GM12892 (cell line): ENCODE measurements at places on chromosomes 1 and 21.

GRCh38 chr1:66197785-66198184 is 336.2 kb upstream of the SGIP1 start:
- no peak for DNase-seq

DNA sequence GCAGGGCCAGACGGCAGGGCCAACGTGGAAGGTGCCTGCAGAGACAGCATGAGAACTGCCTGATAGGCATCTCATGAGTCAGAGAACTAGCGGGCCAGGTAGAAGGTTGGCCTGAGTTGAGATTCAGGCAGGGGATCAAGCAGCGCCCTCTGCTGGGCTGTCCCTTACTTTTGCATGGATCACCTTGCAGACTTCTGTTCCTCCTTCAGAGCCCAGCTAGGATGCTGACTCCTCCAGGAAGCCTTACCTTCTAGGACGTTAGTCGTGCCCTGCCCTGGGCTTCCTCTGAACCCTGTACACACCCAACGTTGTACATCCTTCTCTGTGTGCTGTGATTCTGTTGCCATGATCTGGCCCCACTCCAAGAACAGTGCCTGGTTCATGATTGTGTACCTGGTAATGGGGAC is 231.3 kb upstream of the VAMP3 start:
- DNase-seq = no peak

- DNase-seq = no peak
Measured at GRCh38 chr1:191634801-191635508, 523.3 kb upstream of the RGS18 start.

- no peak for DNase-seq
Measured at GRCh38 chr21:24714646-24715200, 892.6 kb downstream of the MRPL39 start.

DNA sequence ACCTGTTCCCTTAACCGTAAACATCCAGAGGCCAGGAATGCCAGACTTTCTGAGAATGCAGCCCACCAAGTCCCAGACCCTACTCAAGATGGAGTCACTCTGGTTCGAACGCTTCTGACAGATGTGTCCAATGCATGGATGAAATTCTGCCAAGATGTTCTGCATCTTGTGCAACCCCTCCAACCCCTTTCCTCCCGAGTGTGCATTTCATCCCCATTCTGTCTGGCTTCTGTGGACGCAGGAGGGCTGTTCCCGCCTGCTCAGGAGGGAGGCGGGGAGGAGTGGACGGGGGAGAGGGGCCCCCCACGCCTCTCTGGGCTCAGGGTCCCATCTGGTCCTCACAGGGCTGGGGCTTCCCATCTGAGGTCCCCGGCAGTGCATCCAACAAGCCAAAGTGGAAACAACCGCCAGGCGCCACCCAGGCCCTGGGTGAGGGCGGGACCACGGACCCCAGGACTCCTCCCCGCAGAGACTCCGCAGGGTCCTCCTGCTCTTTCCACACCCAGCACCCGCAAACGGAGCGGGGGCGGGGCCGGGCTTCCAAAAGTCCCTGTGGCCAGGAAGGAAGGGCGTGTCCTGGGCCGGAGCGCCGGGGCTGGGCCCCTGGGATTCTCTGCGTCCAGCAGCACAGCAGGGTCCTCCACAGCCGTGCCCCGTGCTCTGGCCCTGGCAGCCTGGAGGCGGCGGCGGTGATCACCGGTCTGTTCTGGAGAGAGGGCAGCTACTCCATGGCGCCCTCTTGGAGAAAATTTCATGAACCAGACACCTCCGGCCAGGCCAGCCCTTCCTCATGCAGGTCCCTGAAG is 27.8 kb upstream of the SUMO3 start:
- no peak for DNase-seq

DNA sequence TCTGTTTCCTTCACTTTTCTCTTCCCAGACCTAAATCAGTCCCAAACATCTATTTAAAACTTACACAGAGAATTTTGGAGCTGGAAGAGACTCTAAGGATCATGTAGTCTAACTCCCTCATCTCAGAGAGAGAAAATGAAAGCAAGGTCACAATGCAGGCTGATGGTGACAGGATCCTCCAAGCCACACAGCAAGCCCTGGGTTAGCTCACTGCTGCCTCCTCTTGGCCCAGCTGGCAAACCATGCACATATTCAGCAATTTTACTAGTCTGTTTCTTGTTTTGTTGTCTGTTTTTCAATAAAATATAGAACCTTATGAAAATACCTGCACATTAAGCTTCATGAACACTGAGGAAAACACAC is 27.7 kb upstream of the LY9 start:
- DNase-seq = peak; percentile 42

DNA sequence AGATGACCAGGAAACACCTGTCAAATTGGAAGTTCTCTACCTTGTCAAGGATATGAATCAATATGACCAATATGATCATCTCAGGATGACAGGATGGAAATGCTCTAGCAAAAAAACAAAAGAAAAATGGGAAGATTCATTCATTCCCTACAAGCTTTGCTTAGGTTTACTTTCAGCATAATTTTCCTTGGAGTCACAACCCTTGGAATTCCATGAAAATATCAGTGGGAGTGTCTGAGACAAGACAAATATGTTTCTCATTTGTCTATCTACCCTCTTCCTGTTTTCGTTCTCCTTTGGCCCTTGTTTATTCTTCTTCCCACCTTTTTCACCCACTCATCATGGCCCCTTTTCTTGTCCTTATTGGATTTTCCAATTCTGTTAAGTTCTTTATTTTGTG is 50.6 kb downstream of the COLGALT2 start:
- DNase-seq = no peak

DNA sequence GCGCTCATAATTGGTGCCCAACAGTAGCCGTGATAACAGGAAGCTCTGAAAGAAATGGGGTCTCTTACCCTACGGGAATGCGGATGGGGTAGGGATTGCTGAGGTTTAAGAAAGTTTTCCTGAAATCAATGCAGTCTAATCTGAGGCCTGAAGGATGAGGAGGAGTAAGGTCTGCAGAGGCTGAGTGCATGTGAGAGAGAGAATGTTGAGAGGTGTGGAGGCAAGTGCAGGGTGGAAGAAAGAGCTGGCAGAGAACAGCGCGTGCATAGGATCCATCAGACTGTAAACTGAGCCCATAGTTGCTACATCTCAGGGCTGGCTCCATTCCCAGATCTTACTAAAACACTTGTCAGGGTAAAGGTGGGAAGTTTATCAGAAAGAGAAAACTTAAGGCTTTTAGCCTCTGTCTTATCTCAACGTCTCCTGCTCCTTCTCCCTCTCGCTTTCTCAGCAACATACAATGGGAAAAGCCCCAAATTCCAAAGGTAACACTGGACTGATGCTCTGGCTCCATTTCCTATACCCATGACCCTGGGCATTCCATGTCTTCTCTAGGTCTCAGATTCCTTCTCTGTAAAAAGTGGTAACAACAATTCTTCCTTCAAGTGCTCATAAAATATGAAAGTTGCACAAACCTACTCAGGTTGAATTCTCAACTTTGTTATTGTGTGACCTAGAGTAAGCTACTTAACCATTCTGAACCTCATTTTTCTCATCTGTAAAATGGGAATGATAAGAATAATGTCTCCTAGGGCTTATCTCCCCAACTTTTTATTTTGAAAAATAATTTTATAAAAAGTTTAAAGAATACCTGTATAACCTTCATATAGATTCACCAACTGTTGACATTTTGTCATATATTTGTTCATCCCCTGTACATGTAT is 75.2 kb downstream of the SH3GLB1 start:
- no peak for DNase-seq

DNA sequence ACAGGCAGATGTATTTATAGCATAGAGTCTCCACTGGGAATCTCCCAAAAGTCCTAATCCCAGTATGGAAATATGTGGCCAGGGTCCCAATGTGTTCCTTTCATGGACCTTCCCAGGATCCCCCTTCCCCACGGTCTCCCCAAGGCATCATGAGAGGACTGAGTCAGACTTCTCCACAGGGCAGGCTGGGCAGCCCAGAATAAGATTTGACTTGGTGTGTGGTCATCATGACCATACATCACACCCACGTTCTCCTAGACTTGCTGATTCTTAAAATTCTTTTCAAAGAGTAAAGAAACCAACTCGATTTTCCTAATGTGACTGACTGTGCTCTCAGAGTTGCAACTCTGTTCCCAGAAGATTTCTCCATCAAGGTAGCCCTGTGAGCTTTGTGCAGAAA is 93.9 kb upstream of the CD34 start:
- no peak for DNase-seq

- DNase-seq = peak; percentile 13
Measured at GRCh38 chr1:159132271-159132881, 39.0 kb upstream of the CADM3 start.

DNA sequence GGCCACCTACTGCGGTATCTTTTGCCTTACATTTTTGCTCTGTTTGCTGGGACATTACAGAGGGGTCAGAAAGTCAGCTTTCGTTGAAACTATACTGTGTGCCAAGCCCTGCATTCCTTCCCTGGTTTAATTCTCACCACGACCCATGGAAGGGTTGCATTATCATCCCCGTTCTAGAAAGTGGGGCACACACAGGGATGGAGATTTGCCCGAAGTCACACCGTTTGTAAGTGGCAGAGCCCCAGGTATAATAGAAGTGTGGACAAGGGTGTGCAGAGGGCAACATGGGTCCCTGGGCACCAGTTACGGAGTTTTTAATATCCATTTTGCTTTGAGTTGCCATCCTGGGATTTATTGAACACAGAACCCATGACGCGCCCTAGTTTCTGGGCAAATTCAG is 11.8 kb downstream of the DMRTB1 start:
- DNase-seq = no peak

DNA sequence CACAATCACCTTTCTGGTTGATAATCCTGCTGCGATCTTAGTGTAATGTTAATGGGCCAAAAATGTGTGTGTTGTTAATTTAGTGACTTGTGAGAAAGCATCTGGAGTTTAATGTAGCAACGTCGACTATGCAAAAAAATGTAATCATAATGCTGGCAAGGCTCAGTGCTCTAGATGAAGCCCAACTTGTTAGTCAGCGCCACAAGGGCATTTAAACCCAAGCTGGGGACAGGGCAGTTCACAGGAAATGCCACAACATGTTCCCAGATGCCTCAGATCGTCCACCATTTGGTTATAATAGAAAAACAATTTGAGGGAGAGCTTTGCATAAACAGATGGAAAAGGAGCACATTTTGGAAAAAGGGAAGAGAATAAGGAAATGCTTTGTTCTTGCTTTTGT is 585.4 kb upstream of the PLXNA2 start:
- no peak for DNase-seq

GRCh38 chr1:51172811-51173210 is 63.3 kb upstream of the RNF11 start:
- DNase-seq = no peak

- DNase-seq = no peak
Measured at GRCh38 chr21:36208326-36209013, 51.8 kb downstream of the DOP1B start.

DNA sequence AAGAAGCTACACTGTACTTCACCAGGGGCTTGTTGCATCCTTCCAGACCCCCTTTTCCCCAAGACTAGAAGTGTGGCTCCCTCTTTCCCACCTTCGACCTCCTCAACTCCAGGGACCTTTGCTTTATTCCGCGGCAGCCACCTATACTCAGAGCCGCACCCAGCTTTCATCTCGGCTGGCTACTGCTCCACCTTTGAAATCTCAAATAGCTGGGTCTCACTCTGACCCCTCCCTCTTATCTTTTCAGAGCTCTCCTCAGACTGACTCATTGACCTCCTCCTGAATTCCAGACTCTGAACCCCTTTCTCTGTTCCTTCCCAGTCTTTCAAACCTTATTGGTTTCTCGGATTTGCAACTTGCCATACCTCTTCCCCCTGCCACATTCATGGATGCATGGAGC is 144.7 kb upstream of the JUN start:
- no peak for DNase-seq

GRCh38 chr1:178337091-178337706 is 159.6 kb downstream of the CLEC20A start:
- no peak for DNase-seq

- DNase-seq = no peak
Measured at GRCh38 chr21:37860416-37860815, 55.8 kb downstream of the KCNJ6 start.

- no peak for DNase-seq
Measured at GRCh38 chr1:12610305-12610935, 7.6 kb downstream of the DHRS3 start.

DNA sequence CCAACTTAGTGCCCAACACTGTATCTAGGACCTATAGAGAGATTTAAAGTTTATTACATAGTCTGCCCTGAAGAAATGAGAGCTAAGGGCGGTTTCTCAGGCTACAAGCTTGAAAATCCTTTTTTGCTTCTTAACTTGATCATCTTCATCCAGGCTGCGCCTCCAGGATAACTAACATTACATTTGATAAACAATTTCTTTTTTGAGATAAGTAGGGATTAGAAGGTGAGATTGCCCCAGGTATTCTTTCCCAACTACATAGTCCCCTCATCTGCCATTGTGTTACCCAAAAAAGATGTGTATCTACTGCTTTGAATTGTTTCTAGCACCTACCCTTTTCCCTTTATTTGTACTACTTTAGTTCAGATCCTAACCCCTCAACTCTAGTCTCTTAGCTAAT is 25.4 kb downstream of the NUF2 start:
- no peak for DNase-seq

DNA sequence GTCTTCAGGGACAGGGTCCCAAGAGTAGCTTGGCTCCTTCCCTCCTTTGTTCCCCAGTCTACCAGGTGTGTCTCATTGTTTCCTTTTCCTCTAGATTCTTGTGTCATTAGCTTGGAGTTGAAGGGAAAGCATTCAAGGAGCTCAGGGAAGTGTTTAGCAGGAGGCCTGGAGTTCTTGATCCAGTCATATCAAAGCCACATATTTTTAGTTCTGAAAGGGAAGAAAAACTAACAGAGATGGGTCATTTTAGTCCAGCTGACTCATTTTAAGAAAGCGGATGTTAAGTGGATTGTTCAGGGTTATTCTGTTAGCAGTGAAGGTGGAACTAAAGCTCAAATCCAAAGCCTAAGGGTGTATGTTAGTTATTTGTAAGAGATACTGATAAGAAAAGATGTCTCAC is 721 bp downstream of the C1orf54 start:
- no peak for DNase-seq

- DNase-seq = no peak
Measured at GRCh38 chr1:225762002-225762441, 15.6 kb upstream of the SRP9 start.

DNA sequence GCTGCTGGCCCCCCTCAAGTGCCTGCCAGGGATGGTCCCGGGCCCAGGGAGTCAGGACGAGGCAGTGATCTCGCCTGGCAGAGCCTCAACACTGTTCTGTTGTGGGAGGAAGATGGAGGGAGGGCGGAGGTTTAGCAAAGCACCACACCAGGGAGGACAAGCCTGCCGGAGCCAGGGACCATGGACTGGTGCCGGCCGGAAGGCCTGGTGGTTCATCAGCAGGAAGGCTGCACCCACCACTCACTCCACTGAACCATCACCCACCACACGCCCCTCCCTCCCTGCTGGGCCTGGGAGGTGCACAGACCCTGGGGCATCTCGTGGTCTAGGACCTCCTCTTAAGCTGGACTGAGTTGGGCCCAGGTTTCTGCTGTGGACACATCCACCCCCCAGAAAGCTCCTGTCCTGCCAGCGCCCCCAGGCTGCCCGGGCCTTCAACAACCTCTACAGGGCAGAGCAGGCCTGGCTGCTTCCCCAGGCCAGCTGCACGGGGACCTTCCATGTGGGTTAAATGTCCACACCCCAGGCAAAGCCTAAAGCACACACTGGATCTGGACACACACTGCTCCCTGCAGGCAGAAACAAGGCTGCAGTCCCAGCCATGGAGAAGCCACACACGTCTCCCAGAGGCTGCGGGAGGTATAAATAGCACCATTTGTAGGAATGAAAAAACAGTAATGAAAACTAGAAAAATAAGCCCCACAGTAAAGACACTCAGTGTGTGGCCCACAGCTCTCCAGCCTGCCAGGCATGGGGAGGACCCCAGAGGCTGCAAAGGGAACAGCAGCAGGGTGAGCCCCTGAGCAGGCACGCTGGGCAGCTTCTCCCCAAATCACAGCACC is 10.4 kb upstream of the TMEM240 start:
- DNase-seq = no peak

GRCh38 chr1:92831368-92831761 is 475 bp upstream of the RPL5 start:
- no peak for DNase-seq
